Activated T-helper 1 cell treated with anti-CD3 and anti-CD28 coated beads, Interleukin-2, amount 50 U/mL, for 16 hours (primary cell): ENCODE measurements at places on chromosomes 2 and 18.

- no peak for DNase-seq
Observed at GRCh38 chr2:84631047-84631446, 114.7 kb downstream of the DNAH6 start.

GRCh38 chr2:172079838-172080640 lies 5.3 kb upstream of the DLX1 start:
- DNase-seq = no peak

DNA sequence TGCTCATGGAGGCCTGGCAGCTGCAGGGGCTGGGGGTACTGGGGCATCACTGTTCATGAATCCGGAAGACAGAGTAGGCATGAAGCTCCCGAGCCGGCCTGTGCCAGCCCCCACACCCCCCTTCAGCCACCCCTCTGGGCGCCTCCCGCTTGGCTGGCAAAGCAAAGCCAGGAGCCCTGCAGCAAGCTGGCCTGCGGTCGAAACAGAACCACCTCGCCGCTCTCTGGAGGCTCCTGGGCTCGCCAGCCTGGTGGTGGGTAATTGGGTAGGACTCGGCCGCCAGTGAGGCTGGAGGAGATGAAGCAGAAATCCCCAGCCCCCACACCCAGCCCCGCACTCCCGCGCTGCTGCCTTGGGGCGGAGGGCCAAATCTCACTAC lies 70.9 kb upstream of the GPC1 start:
- DNase-seq = no peak

GRCh38 chr2:161250864-161251436 lies 57.3 kb upstream of the PSMD14 start:
- DNase-seq = no peak

- no peak for DNase-seq
Observed at GRCh38 chr2:75896779-75897366, 186.2 kb upstream of the GCFC2 start.

DNA sequence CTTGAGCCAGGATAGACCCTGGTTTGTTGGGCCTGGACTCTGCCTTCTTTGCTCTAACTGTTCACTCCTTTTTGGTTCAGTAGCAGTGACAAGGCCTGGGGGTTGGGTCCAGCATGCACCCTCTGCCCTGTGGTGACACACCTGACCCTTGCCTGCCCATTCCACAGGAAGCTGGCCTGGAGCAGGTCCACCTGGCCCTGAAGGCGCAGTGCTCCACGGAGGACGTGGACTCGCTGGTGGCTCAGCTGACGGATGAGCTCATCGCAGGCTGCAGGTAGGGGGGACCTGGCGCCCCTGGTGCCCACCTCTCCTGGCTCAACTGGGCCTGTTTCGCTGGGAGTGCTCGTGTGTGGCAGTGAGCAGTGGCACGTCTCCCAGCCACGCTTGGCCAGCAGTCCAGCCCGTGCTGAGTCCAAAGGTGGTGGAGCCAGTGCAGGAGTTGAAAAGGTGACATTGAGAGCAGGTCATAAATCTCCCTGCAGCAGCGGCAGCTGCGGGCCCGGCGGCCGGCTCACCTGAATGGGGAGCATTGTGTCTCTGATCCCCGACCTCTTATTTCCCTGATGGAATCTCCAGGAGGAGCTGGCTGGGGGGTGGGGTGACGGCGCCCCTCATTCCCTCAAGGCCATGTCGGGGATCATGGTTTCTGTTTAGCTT lies 102.6 kb downstream of the DYSF start:
- DNase-seq = no peak
